ENCODE measurements at places on chromosomes 3 and 15.
A peak's percentile ranks its signal among the peaks of the same experiment; 100 is the strongest.

GRCh38 chr15:96327155-96327741, 3.3 kb upstream of the NR2F2 start:
- peak; percentile 44 for DNase-seq

- no peak for DNase-seq
Observed at GRCh38 chr3:179949412-179949811, 87.3 kb downstream of the PEX5L start.

GRCh38 chr15:98878172-98878571, 129.4 kb downstream of the PGPEP1L start:
- DNase-seq = no peak

DNA sequence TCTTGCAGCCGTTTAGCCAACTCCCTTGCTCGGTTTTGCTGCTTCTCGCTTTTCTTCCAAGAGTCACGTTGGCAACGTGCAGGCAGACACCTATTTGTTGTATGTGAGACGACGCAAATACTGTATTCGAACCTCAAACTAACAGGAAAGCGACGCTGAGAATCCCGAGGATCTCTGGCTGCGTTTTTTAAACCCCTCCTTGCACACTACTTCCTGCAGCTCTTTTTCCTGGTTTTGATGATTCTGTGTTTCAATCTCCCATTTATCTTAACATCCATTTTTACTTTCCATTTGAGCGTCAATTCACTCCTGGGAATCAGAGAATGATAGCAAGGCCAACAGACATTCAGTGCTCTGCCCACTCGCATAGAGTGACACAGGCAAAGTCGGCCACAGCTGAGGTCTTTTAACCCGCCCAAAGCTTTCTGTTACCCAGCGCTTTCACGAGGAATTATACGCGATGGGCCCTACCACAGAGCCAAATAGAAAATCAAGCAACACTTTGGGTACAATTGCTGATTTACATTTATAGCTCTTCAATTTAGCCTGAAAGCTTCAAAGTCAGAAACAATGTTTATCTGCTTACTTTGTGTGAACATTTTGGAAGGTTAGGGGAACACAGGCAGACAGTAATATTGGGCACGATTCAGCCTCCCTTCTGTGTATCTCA, 1.6 kb upstream of the ANXA2 start:
- no peak for DNase-seq

- DNase-seq = peak; percentile 20
Observed at GRCh38 chr3:131142580-131142979, 115.9 kb downstream of the NEK11 start.

Data from NCI-H1048 (cell line).